Left colon (tissue), 2 donors: ENCODE measurements at places on chromosomes 3 and 15. TPM values are rescaled to one million over a fixed set of nuclear protein-coding genes. Genes with fewer than 3 reads are reported as not detected.

Gene IMPG2
- 0.11 TPM for total RNA-seq

Gene GOLGA6A
- not detected for total RNA-seq

Gene EFCAB12
- total RNA-seq: 0.56 TPM

Gene PAK6
- total RNA-seq: 3.2 TPM

GRCh38 chr3:136690599-136690998, 61.6 kb downstream of the STAG1 start:
- no peak for DNase-seq

DNA sequence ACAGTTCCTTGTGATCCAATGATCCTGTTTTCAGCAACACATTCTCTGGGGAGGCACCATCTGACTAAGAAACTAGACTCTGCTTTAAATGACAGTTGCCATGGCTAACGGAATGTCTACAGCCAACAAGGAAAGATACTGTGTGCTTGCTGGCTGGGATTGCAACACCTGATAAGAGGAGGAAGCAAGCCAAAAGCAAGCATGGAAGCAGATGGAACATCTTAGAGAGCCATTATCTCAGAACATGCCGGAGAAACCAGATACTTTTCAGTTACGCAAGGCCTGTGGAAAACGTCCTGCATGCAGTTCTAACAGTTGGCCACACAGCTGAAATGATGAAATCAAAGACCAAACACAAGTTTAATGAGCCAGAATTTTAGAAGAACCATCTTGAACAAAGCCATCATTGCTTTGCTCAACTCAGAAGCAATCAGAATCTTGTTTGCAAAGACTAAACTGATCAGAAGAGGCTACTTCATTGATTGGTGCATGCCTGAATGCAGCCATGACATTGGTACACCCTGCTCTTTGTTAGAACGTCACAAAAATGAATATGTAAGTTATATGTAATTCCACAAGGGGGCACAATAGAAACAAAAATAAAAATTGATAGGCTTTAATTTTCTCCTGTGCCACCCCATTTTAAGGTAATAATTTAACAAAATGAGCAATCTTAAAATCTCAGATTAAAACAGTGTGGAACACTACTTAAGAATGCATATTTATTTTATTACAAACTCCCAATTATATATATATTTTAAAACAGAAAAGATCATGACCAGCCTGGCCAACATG, 50.8 kb downstream of the GXYLT2 start:
- no peak for DNase-seq

DNA sequence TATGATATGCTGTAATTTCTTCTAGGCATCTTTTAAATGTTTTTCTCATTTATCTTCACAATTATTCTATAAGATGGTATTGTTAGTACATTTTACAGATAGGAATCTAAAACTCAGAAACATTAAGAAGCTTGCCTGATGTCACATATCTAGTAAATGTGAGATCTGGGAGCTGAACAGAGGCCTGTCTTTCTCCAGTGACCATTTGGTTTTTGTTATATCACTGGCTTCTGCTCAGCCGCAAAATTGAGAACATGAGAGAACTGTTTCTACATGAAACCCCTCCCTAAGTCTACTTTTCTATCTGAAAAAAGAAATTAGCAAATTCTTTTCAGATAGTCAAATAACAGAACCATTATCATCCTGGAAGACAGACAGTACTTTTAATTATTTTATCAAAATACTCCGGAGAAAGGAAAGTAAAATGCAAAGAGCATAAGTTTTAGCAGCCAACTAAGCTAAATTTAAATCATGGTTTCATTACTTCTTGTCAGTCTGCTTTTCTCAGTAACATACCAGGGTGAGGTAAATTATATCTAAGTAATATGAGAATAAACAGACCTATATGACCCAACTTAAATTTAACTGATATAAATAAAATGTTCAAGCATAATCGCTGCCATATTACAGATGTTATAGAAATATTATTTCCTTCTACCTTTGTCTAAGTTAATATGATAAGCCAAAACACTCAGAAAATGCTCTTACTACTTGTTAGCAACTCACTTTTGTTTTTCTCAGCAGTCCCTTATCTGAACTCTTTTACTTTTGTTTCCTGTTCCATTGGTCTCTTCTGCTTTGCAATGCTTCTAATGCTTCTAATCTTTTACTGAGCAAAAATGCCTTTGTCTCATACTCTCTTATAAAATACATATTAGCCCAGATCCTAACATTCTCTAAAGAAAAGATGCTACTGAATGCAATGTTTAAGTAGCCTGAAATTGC, 68.0 kb upstream of the MBNL1 start:
- no peak for DNase-seq

- no peak for DNase-seq
Measured at GRCh38 chr15:34618073-34618472, 34.6 kb upstream of the GOLGA8B start.

GRCh38 chr3:17045705-17046104, 160.9 kb downstream of the PLCL2 start:
- DNase-seq: no peak

DNA sequence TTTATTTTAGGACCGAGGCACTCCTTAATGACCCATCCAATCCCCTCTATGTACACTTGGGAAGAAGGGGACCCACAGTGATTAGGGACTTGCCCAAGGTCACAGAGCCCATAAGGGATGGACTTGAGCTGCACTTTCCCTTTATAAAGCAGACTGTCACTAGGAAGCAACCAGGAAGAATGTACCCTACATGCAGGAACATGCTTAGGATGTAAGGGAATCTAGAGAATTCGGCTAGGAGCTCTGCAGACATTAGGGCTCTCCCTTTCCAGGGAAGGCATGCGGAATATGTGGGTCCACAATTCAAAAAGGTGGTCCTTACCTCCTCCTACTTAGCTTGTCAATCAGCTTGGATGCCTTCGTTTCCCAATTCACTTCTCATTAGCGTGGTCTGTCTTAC, 78.7 kb downstream of the TMEM266 start:
- DNase-seq: no peak

- DNase-seq: no peak
Measured at GRCh38 chr15:41465822-41466421, 27.8 kb upstream of the ITPKA start.

- DNase-seq: no peak
Measured at GRCh38 chr3:59600631-59601030, 550.8 kb upstream of the CFAP20DC start.

- no peak for DNase-seq
Measured at GRCh38 chr15:82649226-82649999, 2.2 kb upstream of the CPEB1 start.
